Psoas muscle (tissue), 8 donors: ENCODE measurements at places on chromosomes 5 and 9.

DNA sequence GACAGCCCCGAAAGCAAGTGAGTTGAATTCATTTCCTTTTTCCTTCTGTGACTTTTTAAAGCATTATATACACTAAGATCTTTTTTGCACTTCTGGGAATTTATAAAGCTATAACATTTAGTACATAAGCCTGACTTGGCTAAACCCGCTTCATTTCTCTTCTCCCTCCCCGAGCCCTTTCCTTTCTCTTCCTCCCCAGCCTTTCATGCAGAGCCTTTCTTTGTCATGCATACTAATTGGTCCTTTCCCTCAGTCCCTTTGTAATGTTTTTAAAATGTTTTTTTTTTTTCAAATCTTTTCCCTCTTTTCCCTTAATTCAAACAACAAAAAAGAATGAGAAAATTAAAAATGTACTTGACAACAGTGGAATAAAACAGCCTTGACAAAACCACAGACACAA is 246.4 kb downstream of the PSAT1 start:
- DNase-seq = no peak

DNA sequence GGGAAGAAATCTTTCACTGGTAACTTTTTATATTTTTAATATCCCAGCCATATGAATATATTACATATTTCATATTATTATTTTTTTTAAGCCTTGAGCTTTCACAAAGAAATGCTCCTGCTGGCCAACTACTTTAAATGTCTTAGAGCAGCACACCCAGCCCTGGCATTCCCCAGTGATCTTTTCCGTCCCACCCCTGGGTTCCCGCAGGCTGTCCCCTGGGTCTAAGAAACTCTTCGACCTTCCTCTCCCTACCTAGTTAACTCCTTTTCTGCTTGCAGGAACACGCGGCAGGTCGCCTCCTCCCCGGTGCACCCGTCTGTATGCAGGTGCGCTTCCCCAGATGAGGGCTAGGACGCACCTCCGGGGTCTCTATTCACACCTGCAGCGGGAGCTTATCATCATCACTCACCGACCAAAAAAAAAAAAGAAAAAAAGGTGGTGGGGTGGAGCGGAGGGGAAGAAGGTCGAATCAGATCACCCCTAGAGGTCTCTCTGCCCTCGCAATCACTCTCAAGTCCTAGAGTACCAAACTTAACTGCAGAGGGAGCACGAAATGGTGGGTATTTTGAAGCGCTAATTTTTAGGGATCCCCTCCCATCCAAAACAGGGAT is 696 bp downstream of the ZFP62 start:
- DNase-seq = no peak

DNA sequence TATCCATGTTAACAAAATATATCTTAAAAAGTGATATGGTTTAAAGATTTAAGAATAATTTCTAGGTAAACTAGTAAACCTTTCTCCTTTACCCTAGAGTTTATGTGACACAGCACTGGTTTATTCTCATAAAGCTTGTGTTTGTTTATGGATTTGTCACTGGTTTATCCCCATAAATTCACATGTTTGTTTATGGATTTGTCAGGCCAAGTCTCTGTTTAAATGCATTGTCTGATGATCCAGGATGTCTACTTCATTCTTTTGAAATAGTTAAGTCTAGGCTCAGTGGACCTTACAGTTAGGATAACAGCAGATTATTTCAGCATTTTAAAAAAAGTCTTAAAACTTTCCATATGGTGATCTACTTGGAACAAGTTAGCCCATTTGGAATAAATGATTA is 334.0 kb downstream of the ARRDC3 start:
- no peak for DNase-seq

- no peak for DNase-seq
These were observed 431 bp downstream of the FASTKD3 start for GRCh38 chr5:7868427-7868772.

GRCh38 chr9:70672161-70672649 is 257.7 kb upstream of the KLF9 start:
- DNase-seq = no peak

GRCh38 chr5:168679515-168679920 is 100.3 kb upstream of the PANK3 start:
- DNase-seq = peak; percentile 53

GRCh38 chr9:121814594-121814993 is 163.2 kb downstream of the DAB2IP start:
- no peak for DNase-seq

DNA sequence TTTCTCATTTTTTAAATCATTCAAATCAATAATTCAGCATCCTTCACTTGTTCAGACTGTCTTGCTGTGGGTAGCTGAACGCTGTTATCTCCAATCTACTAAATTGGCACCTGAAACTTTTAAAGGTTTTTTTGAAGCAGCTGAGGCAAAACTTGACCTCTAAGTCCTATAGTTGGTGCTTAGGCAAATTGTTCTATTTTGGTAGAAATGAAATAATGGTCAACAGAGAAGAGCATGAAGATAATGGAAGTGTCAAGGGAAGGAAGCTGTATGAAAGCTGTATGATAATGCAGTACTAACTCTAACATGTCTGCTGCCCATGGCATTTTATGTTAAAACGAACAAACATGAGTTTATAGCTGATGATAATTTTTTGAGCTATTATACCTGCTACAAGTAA is 138.0 kb downstream of the GDNF start:
- no peak for DNase-seq

DNA sequence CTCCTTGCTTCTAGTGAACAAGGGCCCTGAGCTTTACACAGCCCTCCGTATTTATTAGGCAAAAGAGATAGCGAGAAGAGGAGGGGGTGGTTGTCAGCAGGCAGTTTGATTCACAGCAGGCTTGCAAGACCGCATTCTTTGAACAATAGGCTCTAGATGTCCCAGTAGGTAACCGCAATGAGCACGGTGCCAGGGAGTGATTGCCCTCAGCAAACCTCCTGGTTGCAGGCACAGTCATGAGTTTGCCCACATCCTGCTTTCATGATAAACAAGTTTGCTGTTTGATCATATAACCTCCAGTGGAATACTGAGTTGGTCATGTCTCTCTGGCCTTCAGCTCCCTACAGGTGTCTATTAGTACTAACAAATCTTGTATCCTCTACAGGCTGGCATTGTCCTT is 66.1 kb downstream of the CACNA1B start:
- no peak for DNase-seq

GRCh38 chr9:94979904-94980507 is 253.5 kb downstream of the AOPEP start:
- no peak for DNase-seq

GRCh38 chr5:158538506-158539074 is 561.1 kb downstream of the EBF1 start:
- peak; percentile 62 for DNase-seq

- DNase-seq = no peak
These were observed 11.6 kb upstream of the TYRP1 start for GRCh38 chr9:12681620-12682019.

GRCh38 chr9:94082956-94083355 is 1.3 kb upstream of the PTPDC1 start:
- DNase-seq = no peak

DNA sequence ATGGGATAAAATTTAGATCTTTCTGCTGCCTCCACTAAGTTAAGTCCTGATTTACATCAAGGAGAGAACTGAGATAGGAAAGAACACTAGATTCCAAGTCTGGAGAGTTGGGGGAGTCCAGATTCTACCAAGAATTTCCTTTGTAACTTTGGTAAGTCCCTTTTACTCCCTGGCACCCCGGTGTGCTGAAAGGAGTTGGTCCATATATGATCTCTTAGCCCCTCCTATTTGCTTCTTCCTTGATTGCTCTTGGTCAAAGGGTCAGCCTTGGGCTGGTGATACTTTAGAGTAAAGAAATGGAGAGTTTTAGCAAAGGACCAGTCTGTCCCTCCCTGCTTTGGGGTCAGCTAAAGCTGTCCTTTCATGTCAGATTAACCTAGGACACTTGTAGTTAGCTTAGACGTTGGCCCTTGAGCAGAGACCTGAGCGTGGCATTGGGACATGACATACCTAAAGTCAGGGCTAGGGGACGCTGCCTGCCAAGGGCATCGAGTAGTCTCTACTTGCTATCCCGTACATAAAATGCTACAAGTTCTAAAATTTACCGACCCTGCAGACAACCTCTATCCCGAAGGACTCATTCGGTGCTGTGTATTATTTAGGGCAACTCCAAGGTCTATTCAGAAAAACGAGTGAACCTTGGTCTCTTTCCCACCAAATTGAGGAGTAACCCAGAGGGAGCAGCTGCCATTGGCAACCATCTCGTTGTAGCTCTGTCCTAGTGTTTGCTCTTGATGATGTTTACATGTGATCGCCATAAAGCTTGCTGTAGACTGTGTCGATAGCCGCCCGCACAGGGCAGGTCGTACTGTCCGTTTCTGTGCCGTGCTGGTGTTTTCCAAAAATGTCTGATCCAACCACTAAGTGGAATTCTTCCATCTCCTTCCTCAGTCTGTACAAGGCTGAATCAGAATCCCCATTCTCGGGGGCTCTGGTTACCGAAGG is 94.4 kb downstream of the PDE6A start:
- no peak for DNase-seq

DNA sequence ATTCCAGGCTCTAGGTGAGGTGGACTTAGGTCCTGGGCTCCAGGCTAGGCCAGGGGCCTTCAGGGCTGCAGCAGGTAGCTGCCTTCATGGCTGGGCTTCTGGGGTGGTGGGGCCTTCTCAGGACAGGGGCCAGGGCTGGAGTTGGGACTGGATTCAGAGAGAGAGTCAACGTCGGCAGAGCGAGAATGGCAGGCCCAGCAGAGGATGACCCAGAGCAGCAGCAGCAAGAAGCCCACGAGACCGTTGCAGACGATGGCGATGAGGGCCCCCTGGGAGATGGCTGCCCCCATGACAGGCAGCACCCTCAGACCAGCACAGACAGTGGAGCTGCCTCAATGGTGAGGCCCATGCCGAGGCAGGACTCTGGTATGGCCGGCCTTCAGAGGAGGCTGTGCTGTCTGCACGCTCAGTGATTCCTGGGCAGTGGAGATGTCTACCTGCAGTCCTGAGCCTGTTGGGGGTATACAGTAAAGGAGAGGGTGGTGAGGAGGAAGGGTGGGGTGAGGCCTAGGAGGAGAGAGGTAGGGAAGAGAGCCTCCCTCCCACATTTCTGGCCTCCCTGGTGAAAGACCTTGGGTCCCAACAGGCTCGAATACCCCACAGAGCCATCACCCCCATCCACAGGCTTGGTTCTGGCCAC is 1.3 kb downstream of the ENHO start:
- no peak for DNase-seq

GRCh38 chr9:88737876-88738275 is 202.9 kb downstream of the NXNL2 start:
- DNase-seq = no peak

GRCh38 chr5:135839566-135839965 is 5.1 kb downstream of the SLC25A48 start:
- DNase-seq = no peak

DNA sequence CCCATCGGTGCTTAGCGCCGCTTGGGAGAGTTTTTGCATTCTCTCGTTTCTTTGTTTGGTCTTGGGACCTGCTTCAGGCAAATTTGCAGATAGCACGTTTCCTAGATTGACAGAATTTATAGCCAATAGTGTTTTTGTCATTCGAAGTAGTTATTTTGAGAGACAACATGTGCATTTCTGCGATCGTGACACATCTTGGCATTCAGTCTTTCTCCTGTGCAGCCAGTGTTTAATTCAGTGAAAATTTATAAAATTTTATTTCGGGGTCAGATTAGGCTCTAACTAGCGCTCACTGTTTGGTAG is 830 bp downstream of the PRRC1 start:
- DNase-seq = no peak

DNA sequence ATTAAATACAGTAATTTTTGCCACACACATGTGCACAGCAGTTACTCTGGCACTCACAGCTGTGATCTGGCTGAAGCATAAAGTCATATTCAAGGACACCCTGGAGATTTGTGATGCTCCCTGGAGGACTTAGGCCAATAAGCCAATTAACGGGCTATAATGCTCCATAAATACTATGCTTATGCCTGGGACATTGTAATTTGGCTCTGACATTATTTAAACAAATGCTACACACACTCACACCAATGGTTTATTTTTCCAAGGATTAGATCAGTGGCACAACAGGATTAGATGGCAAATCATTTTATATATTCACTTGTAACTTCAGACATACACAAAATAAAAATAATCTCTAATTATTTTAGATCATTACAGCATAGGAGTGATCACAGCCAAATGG is 111.2 kb downstream of the LMNB1 start:
- no peak for DNase-seq

DNA sequence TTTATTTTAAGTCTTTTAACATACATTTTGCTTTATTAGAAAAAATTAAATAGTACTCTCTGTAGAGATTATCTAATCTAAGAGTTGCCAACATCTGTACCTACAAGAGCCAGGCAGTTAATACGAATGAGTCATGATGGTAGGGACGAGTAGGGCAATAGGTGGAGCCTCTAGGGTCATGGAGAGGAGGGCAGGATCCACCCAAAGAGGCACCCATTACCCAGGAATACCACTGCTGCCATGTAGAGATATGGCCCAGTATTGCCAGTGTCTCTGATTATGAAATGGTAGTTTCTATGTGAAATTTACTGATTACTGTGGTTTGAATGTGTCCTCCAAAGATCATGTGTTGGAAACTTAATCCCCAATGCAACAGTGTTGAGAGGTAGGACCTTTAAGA is 170.4 kb downstream of the PIK3R1 start:
- no peak for DNase-seq

GRCh38 chr5:33969572-33970452 is 14.7 kb downstream of the SLC45A2 start:
- no peak for DNase-seq

DNA sequence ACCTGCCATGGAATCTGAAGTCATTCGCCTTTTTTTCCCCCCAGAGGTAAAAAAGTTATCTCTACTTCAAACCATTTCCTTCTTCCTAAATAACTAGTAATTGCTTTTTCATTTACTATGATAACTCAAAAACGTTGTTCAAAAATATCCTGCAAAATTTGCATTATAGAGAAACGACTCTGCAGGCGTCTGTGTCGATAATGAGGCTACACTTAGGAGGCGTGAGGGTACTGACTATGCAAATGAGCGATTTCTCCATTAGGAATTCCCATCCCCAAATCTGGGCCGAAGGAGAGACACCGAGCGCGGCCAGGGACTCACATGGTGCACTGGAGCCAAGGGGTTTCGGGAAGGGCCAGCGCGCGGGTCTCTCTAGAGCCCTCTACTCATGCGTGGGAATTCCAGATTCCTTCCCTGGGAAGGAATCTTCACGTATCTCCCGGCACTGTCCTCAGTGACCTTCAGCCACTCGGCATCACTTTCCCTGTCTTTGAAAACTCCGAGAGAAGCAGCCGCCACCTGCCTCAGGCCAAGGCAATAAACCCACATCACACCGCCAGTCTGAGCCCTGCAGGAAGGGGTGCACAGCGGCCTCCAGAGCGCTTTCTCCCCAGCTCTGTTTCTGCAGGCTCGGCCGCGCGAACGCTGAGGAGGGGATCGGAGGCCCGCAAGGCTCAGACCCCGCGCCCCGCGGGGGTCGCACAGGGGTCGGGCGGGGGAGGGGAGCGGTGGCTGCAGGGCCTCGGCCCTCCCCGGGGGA is 718 bp upstream of the DENND4C start:
- DNase-seq = no peak

- DNase-seq = no peak
These were observed 6.5 kb upstream of the TLE4 start for GRCh38 chr9:79565245-79565644.

- no peak for DNase-seq
These were observed 1.9 kb downstream of the HK3 start for GRCh38 chr5:176897263-176897662.

- DNase-seq = no peak
These were observed 8.0 kb downstream of the ABCA2 start for GRCh38 chr9:137019891-137020683.
